ENCODE measurements at places on chromosomes 1 and 21. TPM values are rescaled to one million over a fixed set of nuclear protein-coding genes. Genes with fewer than 3 reads are reported as not detected.
A peak's percentile ranks its signal among the peaks of the same experiment; 100 is the strongest.

DNA sequence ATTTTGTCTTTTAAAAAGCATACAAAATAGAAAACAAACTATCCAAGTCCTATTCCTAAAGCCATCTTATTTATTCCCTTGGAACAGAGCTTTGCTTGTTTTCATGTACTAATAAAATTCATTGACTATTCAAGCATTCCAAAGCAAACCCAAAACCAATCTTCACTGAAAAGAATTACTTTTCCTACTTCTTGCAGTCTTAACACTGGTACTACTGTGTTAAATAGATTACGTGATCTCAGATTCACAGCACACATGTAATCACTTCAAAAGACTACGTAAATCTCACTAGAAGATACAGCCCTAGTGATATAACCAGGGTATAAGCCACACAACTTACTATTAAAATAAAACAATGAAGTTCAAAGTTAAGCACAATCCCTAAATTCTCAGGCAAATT, 39.0 kb downstream of the ZZZ3 start:
- no peak for DNase-seq

DNA sequence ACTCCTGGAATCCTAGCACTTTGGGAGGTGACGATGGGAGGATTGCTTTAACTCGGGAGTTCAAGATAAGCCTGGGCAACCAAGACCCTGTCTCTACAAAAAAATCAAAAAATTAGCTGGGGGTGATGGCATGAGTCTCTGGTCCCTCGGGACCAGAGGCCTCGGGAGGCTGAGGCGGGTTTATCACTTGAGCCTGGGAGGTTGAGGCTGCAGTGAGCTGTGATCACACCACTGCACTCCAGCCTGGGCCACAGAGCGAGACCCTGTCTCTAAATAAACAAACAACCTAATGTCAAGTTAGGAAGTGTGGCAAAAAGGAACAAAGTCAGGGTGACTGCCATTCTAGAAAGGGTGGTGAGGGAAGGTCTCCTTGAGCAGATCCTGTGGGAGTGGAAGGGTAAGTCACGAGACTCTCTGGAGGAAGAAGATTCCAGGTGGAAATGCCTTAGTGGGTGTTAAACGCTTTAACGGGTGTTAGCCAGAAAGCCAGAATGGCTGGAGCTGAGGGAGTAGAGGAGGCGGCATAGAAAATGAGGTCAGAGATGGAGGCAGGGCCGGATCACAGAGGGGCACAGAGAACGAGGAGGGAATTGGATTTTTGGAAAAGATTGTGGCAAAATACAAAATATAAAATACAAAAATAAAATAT, 62.2 kb upstream of the ATP5PO start:
- DNase-seq: no peak

DNA sequence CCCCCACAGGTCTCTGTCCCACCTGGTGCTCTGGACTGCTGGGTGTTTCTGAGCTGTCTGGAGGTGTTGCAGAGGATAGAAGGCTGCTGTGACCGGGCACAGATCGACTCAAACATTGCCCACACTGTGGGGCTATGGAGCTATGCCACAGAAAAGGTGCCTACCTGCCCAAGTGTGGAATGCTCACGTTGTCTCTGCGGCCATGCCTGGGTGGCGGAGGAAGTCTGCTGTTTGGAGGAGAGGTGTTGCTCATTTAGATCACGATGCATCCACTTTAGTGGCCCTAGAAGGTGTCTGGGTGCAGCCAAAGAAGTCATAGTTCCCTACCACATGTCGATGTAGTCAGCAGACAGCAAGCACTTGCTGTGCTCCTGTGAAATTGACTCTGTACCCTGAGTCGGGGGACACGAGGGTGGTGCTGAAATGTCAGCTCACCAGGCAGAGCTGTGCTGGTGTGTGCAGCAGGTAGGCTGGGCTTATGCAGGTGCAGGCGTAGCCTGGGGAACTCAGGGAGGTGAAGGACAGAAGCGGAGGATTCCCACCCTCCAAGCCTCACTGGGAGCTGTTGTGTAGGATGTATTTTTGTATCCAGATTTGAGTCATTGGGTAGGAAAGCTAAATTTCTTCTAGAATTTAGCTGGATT, 32.8 kb upstream of the PWP2 start:
- DNase-seq: no peak

DNA sequence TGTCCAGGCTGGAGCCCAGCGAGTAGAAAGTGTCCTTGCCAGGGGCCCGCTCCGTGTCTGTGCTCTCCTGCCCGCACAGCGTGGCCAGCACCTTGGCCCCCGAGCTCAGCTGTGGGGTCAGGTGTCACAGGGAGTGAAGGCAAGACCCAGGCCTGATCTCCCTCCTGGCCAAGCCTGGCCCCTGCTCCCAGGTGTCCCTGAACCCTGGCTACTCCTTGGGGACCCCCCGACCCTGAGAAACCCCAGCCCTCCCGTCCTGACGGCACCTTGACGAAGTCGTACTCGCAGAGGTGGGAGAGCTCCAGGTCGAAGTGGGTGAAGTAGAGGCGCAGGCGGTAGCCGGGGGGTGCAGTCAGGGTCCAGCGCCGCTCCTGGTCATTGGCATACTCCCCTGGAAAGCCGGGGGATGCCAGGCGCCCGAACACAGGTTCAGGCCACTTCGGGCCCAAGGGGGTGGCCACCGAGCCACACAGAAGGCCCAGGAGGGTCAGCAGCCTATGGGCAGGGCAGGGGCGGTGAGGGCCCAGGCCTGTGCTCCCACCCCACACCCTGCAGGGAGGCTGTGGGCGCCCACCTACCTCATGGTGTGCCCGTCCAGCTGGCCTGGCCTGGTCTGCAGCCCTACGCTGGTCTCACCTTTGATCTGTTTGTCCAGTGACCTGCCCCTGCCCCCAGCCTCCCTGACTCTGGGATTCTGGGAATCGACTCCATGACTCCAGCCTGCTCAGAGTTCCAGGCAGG, at the start of gene MASP2:
TSS of gene MASP2 (minus strand) at position 615 of the 741 bp plus-strand sequence. CDS start at position 583, 32 bp downstream.
- DNase-seq: no peak

- no peak for DNase-seq
Observed at GRCh38 chr1:16321176-16321867, 31.0 kb downstream of the FBXO42 start.

DNA sequence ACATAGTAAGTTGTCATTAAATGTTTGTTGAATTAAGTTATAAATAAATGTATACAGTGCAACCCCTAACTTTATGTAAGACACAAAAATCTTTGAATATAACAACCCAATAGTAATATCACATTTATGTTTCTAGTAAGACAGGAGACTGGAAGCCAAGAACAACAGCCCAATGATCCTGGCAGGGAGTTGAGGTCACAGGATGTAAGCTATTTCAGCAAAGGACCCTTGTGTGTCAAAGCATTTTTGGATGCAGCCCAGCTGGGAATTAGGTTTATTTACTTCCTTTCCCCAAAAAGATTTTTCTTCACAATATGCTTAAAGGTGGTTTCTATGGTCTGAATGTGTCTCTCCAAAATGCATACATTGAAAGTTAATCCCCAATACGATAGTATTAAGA, 34.0 kb upstream of the ABCA4 start:
- DNase-seq: no peak

- peak; percentile 30 for DNase-seq
Observed at GRCh38 chr1:64745181-64745985, 508 bp downstream of the RAVER2 start.

DNA sequence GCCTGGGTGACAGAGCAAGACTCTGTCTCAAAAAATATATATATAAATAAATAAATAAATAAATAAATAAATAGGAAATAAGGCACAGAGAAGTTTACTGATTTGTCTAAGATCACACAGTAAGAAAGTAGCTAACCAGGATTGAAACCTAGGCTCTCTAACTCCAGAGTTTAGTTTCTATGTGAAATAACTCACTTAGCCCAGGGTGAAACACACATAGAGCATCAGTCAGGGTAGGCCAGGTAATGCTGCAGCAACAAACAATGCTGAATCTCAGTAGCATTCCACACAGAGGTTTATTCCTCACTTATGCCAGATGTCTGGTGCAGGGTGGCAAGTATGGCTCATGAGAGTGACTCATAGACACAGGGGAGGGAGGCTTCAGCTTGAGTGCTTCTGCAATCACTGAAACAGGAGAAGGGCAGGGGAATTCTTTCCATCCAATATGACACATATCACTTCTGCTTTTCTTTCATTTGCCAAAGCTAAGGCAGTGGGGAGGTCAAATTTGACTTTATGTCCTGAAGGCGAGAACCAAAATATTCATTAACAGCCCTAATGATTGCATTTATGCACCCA, 37.1 kb upstream of the KANK4 start:
- peak; percentile 88 for DNase-seq

GRCh38 chr1:224851848-224852261, 77.6 kb upstream of the DNAH14 start:
- no peak for DNase-seq

DNA sequence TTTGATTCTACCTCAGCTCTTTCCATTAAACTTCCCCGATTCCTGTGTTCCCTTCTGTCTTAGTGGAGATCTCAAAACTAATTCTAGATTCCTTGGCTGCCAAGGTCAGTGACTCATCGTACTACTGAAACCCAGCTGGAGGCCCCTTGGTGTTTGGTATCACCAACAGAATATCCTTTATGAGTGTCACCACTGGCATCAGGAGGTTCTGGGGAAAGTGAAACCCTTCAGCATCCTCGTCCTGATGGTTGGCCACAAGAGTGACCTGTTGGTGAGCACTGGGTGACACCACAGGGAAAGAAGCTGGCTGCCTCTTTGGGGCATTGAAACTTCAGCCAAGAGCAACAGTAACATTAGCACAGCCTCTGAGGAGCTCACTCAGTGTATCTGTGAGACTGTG, 9.6 kb downstream of the RAB42 start:
- peak; percentile 91 for DNase-seq

- no peak for DNase-seq
Observed at GRCh38 chr1:115404911-115405310, 66.9 kb upstream of the NGF start.

- DNase-seq: peak; percentile 68
Observed at GRCh38 chr1:16117369-16117768, 38.5 kb downstream of the EPHA2 start.

DNA sequence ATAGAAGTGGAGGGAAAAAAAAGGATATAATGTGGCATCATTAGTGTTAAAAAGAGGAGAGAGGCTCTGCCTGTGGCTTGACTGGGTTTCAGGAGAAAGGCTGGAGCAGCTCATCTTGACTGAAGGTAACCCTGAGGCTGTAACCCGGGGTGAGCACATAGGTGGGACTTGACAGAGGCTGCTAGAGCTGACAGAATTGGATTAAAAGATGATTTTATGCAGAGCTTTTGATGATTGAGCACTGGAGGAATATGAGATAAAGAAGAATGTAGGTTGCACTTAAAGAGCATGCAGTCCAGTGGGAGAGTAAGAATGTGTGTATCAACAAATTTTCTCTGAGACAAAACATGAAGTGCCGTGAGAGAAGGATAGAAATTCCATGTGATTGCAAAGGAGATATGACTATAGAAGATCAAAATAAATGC, 17.3 kb downstream of the LAMC1 start:
- DNase-seq: no peak

DNA sequence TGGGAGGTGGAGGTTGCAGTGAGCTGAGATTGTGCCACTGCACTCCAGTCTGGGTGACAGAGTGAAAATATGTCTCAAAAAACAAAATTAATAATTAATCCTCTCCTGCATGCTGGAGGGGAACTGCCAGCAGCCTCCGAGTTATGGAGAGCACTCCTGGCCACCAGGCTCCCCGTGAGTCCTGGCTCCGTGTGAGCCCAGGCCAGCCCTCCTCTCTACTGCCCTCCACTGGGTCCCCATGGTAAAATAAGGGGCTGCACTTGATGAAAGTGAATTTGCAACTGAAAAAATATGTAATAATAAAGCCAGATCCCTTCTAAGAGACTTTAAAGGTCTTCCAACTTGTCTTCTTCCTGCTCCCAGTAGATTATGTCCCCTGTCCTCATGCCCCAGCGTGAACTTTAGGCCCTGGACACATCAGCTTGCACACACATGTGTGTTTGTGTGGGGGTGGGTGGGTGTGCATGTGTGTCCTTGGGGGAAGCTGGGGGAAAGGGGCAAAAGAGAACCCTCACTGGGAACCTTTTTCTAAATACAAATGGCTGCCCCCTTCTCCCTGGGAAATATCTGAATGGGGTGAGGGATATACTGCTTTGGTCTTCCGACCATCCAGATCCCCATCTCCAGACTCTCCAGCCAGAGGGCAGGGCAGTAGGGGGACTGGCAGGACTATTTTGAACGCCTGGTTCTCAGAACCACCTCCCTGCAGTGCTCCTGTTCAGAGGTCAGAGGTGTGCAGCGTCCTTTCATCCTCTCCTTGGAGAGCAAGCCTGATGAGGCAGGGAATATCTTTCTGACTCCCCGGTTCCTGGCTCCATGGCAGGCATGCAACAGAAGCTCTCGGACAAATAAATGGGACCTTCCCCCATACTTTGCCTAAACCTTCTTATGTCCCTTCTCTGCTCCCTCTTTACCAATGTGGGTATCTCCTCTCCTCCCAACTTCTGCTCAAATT, 26.2 kb downstream of the NEK2 start:
- DNase-seq: no peak

- no peak for DNase-seq
Observed at GRCh38 chr1:117633936-117634335, 28.1 kb downstream of the TENT5C start.

GRCh38 chr21:39637971-39638240, 25.2 kb downstream of the B3GALT5 start:
- no peak for DNase-seq

- no peak for DNase-seq
Observed at GRCh38 chr1:148162363-148162762, 10.3 kb upstream of the NBPF11 start.

DNA sequence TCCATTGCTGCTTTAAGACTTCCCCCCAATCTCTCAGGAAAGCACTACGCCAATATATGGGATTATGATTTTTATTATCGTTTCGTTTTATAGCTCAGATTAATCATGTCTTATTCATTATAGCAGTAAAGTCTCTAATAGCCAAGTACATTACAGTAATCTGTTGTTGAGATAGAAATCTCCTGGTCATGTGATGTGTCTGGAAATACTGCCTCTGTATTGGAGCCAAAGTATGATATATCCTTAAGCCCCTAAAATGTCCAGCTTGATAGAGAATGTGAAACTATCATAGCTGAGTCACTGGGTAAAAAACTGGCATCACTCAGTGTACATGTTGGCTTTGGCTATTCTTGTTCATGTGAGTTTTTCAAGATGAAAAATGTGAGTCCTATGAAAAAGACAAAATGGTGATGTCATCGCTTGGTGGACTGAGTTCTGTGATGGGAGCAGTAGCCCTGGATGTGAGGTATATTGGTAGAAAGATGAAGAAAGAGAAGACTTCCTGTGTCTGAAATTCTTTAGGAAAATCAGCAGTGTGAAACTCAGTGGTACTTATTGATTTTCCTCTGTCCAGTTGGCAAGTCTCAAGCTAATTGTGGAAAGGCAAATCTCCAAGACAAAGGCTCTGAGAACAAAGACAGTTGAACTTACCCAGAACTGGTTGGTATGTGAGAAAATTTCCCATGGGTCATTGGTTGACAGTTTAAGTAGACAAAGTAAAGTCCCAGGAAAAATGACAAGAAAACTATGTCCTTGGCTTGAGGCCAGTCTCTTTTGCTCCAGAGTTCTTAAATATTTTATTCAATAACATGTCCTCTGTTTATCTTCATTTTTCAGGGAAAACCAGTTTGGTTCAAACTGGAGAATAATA, 76.2 kb downstream of the BRINP2 start:
- peak; percentile 29 for DNase-seq

PLA2G2C gene
- total RNA-seq: not detected

C1QA gene
- not detected for total RNA-seq

ARHGEF16 gene
- 4.1 TPM for total RNA-seq

TNFRSF1B gene
- not detected for total RNA-seq

VANGL2 gene
- 26.1 TPM for total RNA-seq

HLX gene
- total RNA-seq: 1.4 TPM

FMOD gene
- total RNA-seq: not detected

GREM2 gene
- total RNA-seq: 0.50 TPM

USH2A gene
- total RNA-seq: 0.02 TPM

ADORA3 gene
- total RNA-seq: not detected

Data from astrocyte (in vitro differentiated cells and primary cell).